ENCODE measurements at places on chromosomes 2 and 18.

- no peak for DNase-seq
These were observed 172.6 kb upstream of the STON1 start for GRCh38 chr2:48357351-48357750.

GRCh38 chr18:3395466-3395865 is 54.5 kb upstream of the TGIF1 start:
- DNase-seq, result no peak

GRCh38 chr2:107721178-107721577 is 105.5 kb upstream of the RGPD4 start:
- no peak for DNase-seq

DNA sequence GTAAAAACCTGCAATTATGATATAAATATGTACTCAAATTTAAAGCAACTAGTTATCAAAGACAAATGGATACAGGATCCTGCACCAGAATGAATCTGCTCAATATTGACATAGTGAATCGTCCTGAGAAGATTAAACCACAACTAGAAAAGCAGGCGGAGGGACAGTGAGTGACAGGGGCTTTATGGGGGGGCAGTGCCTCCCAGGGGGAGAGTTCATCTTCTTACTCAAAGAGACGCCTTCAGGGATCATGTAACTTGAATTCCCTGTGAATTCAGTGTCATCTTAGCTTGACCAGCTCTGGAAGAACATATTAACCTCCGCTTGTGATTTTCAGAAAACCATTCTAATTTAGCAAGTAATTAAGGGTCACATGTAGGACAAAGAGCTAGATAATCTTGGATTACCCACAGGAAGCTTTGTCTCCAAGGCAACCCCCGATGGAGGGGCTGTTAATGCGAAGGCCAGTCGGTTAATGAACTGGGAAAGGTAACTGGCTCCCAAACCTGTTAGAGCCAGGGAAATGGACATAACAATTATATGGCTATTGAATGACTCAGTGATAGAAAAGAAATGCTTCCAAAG is 17.4 kb upstream of the LMAN1 start:
- DNase-seq, result no peak

DNA sequence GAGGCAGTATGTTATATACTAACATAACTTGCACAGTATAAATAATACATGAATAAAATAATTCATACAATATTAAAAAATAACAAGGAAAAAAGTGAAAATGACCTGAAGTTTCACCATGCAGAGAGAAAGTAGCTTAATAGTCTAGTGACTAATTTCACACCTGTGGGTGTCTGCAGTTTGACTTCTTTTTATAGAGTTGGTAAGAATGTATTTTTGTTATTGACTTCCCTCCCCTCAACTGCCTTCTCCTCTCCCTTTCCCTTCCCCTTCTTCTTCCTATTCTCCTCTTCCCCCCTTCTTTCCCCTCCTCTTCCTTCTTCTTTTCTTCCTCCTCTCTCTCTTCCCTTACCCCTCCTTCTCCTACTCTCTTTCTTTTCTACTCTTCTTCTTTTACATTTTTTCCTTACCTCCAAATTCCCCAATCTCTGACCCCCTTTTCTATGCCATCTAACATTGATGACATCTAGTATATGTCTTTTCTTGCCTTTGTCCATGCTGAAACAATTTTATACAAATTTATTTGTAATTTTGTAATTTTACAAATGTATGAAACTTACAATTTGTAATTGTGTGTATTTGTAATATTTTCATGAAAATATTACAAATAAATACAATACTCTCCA is 3.1 kb downstream of the DNAH6 start:
- no peak for DNase-seq

GRCh38 chr18:5476961-5477800 is 66.6 kb downstream of the EPB41L3 start:
- DNase-seq, result no peak

Data from stimulated activated CD8-positive, alpha-beta memory T cell treated with anti-CD3 and anti-CD28 coated beads, Interleukin-7, amount 100 ng/mL, for 1 hour (primary cell).